ENCODE measurements at places on chromosomes 16 and 17. TPM values are rescaled to one million over a fixed set of nuclear protein-coding genes. Genes with fewer than 3 reads are reported as not detected.

Gene ADAP2
- 10.5 TPM for total RNA-seq

Gene EEF2KMT
- 15.6 TPM for total RNA-seq

Gene SLFN12L
- 1.7 TPM for total RNA-seq

- no peak for DNase-seq
Observed at GRCh38 chr16:11326737-11327276, 18.5 kb upstream of the RMI2 start.

- DNase-seq: no peak
Observed at GRCh38 chr17:16282522-16282921, 65.5 kb downstream of the PIGL start.

GRCh38 chr17:56441308-56441707 is 152.2 kb upstream of the NOG start:
- no peak for DNase-seq

GRCh38 chr16:49854188-49854795 is 1.6 kb downstream of the ZNF423 start:
- no peak for DNase-seq

Data from esophagus muscularis mucosa (tissue), 4 donors.